PC-9 (cell line): ENCODE measurements at places on chromosomes 6 and 20.

- no peak for DNase-seq
Measured at GRCh38 chr20:17895641-17896171, 72.9 kb downstream of the SNX5 start.

DNA sequence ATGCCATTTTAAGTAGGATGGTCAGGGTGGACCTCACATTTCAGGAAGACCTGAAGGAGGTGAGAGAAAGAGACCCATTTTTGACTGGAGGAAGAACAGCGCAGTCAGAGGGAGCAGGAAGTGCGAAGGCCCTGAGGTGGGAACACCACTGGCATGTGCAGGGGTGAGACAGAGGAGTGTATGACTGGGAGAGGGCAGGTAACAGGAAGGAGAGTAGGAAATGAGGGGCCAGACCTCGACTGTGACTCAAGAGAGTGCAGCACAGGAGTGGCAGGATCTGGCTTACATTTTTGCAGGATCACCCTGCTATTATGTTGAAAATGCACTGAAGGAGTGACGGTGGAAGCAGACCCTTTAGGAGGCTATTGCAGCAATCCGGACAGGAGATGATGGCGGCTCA, 117.7 kb upstream of the CDYL start:
- DNase-seq, result no peak

- no peak for DNase-seq
Measured at GRCh38 chr6:24788031-24788665, 10.6 kb downstream of the ARMH2 start.

- DNase-seq, result no peak
Measured at GRCh38 chr20:8148501-8148900, 16.4 kb downstream of the PLCB1 start.
